T1000 (cell line): ENCODE measurements at places on chromosomes 16 and 17.

GRCh38 chr17:60744355-60744966, 66.8 kb downstream of the BCAS3 start:
- DNase-seq: no peak

GRCh38 chr16:50697881-50698767, 4.7 kb downstream of the NOD2 start:
- DNase-seq: no peak

GRCh38 chr16:14405611-14406537, 224.2 kb downstream of the PARN start:
- DNase-seq: no peak

- no peak for DNase-seq
Measured at GRCh38 chr17:13477180-13477611, 124.5 kb downstream of the HS3ST3A1 start.

DNA sequence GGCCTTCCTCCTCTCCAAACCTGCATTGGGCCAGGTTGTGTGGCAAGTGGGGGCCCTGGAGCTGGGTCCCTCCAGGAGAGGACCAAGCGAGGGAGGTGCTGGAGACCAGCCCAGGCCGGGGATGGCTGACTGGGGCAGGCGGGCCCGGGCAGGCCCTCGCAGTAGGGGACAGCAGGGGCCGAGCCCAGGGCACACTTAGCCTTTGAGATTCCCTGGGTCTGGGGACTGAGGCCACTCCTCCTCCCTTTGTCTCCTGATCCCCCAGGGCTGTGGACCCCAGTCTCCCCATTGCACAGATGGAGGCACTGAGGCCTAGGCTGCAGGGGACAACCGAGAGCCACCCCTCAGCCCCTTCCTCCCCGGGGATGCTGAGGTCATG, 5.2 kb downstream of the FOXJ1 start:
- DNase-seq: no peak

- no peak for DNase-seq
Measured at GRCh38 chr17:34173241-34173640, 81.8 kb upstream of the CCL2 start.

DNA sequence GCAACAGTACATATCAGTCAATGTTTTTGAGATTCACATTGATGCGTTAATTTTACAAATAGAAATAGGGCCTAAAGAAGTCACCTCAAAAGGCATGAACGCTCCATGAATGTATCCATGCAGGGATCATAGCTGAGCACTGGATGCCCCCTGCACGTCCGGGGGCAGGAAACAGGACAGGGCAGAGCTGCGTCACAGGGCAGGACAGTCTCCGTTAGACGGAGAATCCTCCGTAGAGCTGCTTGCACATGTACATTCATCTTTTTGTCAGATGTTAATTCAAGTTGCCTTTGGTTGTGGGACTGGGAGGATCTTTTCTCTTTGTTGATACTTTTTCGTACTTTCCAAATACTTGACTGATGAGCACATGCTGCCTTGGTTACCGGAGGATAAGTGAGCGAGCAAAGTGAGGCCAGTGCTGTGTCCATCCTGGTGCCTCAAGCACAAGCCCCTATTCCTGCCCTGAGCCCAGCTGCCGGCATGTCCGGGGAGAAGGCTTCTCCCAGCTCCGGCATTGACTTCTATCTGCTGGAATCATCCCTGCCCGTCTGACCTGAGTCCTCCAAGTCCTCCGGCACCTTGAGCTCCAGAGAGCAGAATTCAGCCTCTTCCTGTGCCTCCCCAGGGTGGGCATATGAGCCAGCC, 15.0 kb downstream of the GAA start:
- DNase-seq: no peak

- DNase-seq: no peak
Measured at GRCh38 chr16:72042157-72042660, 12.1 kb upstream of the HP start.

GRCh38 chr17:80237386-80237785, 17.2 kb downstream of the SLC26A11 start:
- DNase-seq: no peak

DNA sequence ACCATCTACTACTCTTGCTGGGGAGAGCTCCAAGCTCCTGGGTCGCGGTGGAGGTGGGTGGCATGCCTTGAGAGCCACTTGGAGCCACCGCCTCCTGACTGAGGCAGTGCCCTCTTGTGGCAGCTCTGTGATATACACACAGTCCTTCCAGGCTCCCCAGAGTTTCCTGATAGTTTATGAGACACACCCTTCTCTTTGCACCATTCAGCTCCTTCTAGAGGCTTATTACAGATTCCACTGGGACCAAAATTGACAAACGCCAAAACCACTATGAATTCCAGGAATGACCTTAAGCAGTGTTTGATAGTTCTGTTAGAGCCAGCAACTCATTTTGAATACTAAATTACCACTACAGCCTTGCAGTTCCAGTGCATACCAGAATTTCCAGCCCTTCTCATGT, 170.1 kb upstream of the CDH13 start:
- no peak for DNase-seq

DNA sequence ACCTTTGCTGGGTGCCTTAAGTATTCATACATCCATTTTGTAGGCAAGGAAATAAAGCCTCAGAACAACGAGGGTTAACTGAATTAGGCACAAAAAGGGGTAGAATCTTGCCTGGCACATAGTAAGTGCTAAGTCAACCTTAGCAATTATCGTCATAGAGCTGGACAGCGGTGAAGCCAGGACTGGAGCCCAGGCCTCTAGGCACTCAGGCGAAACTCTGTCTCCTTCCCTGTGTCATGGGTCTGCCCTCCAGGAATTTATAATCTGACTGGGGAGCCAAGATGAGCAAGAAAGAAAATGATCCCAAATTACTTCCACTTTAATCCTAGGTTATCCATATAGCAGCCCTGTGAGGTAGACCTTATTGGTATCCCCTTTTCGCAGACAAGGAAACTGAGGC, 61.4 kb downstream of the KATNIP start:
- DNase-seq: no peak

GRCh38 chr17:75679706-75680211, 12.6 kb downstream of the SAP30BP start:
- peak; percentile 35 for DNase-seq

DNA sequence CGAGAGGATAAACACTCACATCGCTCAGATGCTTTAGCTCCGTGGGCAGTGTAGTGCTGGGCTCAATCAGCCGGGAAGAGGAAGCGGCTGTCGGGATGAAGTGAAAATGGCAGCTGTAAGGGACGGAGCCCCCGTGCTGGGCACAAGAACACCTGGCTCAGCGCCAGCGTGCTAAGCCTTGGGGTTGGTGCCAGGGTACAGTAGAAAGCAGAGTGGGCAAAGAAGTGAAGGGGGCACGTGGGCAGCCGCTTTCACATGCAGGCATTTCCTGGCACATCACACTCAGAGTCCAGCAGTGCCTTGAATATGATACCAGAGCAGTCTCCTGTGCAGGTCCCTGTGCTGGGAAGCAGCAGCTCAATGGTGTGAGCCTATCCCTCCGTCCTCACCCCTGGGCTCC, 51.1 kb upstream of the FOXF1 start:
- no peak for DNase-seq

GRCh38 chr17:19333132-19333440, 29.4 kb downstream of the B9D1 start:
- DNase-seq: no peak

- no peak for DNase-seq
Measured at GRCh38 chr16:79640513-79641360, 40.2 kb upstream of the MAF start.

- DNase-seq: no peak
Measured at GRCh38 chr17:57999496-58000017, 7.5 kb downstream of the SRSF1 start.

- DNase-seq: no peak
Measured at GRCh38 chr16:76214856-76215255, 62.3 kb upstream of the CNTNAP4 start.

GRCh38 chr16:3879258-3879886, 1.1 kb downstream of the CREBBP start:
- no peak for DNase-seq
